ENCODE measurements at places on chromosomes 3 and 15.

DNA sequence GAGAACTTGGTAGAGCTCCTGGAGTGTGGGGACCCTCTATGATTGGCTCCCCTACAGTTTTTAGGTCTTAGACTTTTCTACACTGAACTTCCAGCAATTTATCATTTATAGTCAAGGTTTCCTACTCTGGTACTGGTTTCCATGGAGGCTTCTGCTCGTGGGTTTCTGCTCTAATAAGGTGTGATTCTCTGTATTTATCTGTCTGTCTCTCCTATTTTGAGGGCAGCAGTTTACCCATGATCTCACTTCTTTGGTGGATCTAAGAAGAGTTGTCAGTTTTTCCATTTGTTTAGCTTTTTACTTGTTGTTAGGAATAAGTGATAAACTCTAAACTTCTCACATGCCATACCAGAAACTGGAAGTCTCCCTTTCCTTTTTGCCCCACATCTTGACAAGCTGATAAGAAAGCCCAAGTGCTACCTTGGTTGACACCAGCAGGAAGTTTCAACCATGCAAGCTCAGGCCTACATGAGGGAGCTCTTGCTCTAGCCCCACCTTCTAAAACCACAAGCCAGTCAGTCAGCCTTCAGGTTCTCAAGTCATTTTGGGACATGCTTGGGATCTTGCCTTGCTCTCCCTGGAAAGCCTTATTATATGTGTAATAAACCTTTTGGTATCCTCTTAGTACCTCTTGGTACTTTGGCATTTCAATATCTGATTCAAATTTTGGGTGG is 10.0 kb downstream of the TIMMDC1 start:
- no peak for DNase-seq

GRCh38 chr3:147521646-147522045 is 112.5 kb downstream of the ZIC1 start:
- DNase-seq = no peak

DNA sequence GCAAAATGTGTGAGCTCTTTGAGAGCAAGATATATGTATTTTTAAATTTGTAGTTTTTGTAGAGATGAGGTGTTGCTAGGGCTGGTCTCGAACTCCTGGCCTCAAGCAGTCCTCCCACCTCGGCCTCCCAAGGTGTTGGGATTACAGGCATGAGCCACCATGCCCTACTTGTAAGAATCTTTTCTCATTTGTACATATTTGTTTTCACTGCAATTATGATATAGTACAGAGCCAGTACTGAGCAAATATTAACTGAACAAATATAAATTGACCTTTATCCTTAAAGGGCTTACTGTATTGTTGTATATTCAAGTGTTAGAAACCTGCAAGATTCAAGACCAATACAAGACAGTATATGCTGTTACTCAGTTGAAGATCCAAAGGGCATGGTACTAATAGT is 53.4 kb downstream of the GTF2E1 start:
- DNase-seq = no peak

DNA sequence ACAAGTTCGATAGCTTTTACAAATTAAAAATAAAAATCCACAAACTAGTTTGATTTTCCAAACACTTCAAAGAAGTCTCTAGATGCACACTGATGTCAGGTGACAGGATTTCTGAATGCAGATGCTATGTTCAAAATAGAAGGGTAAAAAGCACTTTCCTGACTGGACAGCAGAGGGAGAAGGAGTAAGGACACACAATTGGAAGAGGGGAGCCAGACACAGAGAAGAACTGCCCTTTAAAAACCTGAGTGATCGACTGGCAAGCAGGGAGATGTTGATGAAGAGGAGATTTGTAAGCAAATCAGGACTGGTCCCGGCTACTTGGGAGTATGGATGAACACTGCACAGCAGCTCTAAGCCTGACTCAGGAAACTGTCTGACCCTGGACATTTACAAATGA is 612.8 kb downstream of the MAGI1 start:
- DNase-seq = no peak

DNA sequence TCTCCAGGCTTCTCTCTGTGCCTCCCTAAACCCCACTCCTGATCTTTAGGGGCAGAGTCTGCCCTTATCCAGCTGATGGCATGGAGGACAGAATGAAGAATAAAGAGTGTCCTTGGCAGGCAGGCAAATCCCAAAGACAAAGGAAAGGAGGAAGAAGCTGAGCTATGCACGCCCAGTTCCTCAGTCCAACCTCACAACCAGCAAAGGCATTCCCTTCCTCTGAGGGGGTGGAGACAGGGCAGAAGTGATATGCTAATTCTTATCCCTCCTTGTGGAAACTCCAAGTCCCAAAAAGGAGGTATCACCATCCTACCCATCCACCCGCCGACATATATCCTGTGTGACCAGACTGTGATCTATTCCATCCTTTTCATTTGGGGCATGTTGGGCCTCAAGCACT is 10.5 kb upstream of the CCDC54 start:
- no peak for DNase-seq

- DNase-seq = no peak
Measured at GRCh38 chr15:88648357-88649214, 9.8 kb downstream of the ISG20 start.

GRCh38 chr3:182618085-182618732 is 175.1 kb upstream of the ATP11B start:
- peak; percentile 85 for DNase-seq

DNA sequence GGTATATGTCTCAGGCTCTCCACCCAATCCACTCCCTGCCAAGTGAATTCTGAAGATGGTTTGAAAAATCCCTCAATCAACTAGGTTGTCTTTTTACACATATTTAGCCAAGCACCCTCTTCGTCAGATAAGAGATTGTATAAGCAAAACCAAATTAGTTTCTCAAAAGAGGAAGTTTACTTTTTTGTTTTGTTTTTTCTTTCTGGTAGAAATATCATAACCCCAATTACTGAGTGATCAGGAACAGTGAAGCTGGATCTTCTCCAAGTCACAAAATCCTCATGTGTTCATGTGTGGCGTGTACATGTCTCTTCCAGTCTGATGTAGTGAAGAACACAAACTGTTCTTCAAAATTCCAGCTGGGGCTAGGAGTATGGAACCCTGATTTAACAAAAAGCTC is 180.6 kb downstream of the FOXP1 start:
- no peak for DNase-seq

GRCh38 chr3:131973731-131974130 is 61.1 kb downstream of the CPNE4 start:
- no peak for DNase-seq

DNA sequence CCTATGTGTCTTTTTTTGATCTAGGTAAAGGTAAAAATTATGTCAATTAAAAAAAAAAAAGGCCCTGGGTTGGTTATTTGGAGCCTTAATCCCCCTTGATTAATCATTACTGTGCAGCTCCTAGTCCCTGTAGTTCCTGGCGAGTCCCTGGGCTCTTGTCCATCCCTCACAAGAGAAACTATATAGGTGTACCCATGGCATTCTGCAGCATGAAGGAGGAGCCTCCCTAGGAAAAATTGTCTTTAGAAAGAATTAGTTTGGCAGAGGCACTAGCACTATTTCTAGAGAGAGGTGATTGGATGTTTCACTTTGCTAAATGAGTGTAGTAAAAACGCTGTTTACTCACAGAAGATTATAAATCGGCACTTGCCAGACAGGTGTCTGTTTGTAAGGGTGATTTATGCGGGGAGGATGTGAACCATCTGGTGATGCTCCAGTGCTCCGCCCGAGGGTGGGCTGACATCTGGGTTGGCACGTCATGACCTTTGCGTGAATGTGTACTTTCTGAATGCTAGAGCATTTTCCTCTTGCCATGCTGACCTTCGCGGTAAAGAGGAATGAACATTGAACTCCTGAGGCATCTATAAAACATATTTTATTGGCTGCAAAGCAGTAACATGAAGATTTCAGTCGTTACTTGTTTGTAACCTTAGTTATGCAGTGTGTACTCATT is 12.6 kb downstream of the PLCL2 start:
- peak; percentile 57 for DNase-seq

GRCh38 chr3:52450489-52451236 is 3.2 kb downstream of the TNNC1 start:
- DNase-seq = no peak

- DNase-seq = no peak
Measured at GRCh38 chr3:74842649-74843048, 228.2 kb upstream of the CNTN3 start.

DNA sequence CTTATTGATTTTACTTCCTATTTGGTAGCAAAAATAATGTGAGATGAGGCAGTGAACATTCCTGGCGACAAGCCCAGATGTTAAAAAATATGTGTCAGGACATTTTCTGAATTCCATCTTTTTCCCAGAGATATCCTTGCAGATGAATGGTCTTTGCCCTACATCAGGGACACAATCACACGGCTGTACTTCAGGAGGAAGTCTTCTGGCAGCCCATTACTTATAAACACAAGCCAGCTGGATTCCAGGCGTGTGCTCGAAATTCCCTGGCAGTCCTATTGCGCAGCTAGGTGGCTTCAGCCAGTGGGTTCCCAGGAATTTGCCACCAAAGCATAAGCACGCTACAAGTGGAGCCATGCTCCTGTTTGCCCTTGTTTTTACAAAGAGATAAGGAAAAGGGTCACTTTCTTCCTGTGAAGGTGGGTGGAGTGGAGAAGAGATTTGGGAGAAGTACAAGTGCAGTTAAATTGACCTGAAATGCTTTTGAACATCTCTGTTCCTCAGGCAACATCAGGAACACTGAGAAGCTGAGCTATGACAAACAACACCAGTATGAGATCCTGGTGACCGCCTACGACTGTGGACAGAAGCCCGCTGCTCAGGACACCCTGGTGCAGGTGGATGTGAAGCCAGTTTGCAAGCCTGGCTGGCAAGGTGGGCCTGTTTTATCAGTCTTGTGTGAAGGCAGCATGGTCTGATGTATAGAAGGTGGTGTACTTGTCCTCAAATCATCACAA is 257.1 kb upstream of the TRIM42 start:
- no peak for DNase-seq

GRCh38 chr3:72657666-72658065 is 190.6 kb downstream of the SHQ1 start:
- DNase-seq = peak; percentile 37

GRCh38 chr3:61425356-61425755 is 136.0 kb upstream of the PTPRG start:
- DNase-seq = no peak

DNA sequence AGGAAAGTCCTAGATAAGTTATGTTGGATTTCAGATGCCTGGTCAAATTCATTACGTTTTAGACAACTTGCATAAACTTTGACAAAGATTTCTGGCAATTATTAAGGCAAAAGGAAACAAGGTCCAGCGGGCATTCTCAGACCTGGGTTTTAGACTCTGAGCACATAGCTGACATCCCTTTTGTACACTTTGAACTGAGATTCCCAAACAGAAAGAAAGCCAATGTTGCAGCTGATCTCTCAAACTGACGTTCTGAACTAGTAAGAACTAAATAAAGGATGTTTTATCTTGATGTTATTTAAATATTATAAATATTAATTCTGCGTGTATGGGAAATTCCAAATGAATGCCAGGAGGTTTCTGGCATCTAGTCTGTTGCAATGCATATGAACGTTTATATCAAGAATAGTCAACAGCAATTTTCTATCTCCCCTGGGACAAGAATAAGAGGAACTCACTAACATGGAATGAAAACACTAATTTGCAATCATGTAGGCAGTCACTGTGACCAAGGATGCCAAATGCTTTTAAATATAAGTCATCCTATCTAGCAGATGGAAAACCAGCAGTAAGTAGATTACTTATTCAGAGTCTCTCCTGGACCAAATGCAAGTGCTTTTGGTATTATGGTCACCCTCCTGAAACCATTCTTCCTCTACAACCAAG is 202.1 kb downstream of the GREM1 start:
- DNase-seq = no peak

DNA sequence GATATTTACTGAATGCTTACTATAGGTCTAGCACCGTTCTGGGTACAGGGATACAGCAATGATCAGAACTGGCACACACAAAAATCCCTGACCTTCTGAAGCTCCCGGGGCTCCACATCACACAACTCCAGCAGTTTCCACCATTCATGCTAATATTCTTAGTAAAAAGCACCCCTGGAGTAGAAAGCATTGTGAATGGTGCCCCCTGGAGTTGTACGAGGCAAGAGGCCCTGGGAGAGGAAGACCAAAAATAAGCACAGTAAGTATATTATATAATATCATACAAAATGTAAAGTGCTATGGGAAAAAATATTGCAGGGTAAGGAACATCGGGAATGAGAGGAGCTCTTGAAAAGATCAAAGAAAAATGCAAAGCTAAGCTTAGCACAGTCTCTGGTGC is 790 bp upstream of the SRGAP3 start:
- DNase-seq = peak; percentile 14

GRCh38 chr15:89801471-89802195 is 13.0 kb downstream of the ANPEP start:
- no peak for DNase-seq

- DNase-seq = no peak
Measured at GRCh38 chr3:76096836-76097588, 311.7 kb upstream of the ZNF717 start.

GRCh38 chr15:53522991-53523390 is 236.5 kb downstream of the WDR72 start:
- DNase-seq = peak; percentile 54

GRCh38 chr15:22974745-22975144 is 5.4 kb downstream of the CYFIP1 start:
- DNase-seq = no peak

- DNase-seq = no peak
Measured at GRCh38 chr3:26687466-26687865, 64.9 kb downstream of the LRRC3B start.

DNA sequence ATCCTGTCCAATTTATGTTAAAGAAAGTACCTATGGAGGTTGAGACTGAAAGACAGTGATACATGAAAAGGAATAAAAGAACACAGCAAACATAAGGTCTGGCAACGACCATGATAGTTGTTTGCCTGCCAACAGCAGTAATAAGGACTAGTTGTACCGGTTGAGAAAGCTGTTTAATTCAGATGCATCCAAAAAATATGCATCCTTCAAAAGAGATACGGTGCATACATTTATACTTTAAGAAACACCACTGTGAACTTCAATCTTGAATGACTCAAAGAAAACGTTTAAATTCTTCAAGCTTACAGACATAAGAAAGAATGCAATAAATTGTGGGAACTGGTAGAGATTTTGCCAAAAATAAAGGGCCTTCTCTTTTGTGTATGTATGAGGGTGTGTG is 492.1 kb downstream of the NLGN1 start:
- no peak for DNase-seq

DNA sequence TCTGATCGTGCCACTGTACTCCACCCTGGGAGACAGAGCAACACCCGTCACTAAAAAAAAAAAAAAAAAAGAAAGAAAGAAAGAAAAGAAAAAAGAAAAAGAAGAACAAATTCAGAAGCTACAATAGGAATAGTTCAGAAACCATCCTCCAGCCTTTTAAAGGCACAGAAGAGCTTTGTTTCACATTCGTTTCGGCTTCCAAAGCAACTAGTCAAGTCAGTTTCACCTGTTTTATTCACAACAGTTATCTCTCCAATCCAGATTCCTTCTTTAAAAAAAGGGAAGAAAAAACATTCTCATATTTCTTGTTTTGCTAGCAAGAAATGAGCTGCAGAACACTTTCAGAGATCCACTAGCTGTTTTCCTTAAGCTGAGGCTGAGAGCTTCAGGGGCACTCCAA is 767.7 kb upstream of the CFAP20DC start:
- DNase-seq = no peak

- DNase-seq = no peak
Measured at GRCh38 chr3:150064971-150065370, 94.3 kb upstream of the PFN2 start.

- no peak for DNase-seq
Measured at GRCh38 chr3:181712226-181712552, 464 bp downstream of the SOX2 start.
